Ecto neural progenitor cell (in vitro differentiated cells): ENCODE measurements at places on chromosomes 2 and 18.

DNA sequence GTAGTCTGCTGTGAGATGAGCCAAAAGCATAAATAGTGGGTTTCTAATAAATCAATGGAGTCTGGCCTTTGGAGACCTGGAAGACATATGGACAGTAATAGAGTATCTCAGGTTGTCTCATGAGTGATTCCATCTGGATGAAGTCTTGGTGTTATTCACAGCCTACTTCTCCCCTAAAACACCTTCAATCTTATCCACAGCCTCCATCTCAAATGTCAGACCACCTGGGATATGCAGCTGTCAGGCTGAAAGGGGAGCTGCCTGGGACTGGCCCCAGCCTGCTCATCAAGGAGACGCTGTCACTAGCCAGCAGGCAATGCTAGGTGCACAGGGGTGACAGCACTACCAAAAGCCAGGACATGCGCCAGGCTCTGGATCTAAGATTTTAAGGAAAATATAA is 684.0 kb upstream of the ZEB2 start:
- DNase-seq = no peak

DNA sequence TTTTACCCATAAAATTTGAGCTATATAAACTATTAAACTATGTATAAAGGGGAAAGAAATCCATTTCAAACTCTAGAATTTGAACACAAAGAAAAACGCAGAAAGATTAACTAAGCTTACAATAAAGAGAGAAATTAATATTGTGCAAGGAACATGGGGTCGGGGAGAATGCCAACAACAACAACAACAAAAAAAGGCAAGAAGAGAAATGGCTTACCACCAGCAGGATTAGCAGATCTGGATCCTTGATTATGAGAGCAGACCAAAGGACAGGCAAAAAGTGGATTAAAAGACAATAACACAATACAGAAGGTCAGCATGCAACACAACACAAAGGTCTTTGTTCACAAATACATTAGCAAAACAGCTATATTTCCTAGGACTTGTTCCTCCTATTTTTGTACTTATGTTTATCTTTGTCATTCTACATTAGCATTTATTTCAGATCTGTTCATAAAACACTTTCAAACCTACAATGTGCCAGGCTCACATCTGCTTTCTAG is 103.4 kb upstream of the RNU4ATAC start:
- DNase-seq = no peak

GRCh38 chr2:180003559-180003958 is 3.5 kb downstream of the CWC22 start:
- no peak for DNase-seq

DNA sequence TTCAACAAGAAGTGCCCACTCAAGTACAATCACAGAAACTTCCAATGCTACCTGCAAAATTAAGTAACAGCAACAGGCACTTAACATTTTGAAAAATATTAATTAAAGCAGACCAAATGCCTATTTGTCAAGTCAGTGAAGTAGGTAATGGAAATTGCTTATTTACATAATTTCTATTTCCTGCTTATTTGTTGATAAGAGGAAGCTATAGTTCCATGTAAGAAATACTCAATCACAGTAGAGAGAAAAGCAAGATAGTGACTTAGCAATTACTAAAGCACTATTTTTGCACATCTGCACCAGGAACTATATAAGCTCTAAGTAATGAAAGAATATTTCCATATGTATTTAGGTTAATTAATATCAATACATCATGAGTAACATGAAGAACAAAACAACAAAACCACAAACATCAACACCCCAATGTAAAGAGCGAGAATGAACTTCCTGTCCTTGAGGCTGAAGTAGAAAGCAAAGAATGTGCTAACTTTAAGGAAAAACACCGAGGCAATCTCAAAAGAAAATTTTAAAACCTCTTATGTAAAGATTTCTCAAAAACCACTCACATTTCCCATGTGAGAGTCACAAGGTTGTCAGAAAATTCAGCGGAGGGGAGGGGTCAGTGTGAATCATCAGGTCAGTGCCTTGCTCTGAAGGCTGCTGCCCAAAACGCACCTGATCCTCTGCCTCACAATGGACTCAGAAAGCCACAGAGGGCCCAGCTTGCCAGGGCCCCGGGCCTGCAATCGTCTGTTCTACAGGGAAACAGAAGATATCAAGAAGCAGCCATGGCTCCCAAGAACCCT is 12.5 kb downstream of the NPC1 start:
- no peak for DNase-seq

DNA sequence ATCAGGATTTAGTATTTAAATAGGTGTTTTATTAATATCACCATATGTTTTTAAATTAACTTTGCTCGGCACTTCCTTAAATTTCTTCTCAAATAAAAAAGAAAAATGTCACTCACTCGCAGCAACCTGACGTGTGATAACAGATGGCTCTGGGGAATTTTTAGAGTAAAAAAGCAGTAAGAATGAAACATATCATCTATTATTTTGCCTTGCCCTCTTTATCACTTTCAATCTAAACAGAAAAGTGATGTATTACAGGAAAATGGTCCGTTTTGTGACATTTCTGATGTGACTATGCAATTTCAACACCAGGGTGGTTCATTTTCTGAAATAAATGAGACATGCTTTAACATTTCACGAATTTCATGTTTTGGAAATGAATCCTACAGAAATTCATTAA is 1368.0 kb upstream of the LRRTM1 start:
- DNase-seq = no peak

DNA sequence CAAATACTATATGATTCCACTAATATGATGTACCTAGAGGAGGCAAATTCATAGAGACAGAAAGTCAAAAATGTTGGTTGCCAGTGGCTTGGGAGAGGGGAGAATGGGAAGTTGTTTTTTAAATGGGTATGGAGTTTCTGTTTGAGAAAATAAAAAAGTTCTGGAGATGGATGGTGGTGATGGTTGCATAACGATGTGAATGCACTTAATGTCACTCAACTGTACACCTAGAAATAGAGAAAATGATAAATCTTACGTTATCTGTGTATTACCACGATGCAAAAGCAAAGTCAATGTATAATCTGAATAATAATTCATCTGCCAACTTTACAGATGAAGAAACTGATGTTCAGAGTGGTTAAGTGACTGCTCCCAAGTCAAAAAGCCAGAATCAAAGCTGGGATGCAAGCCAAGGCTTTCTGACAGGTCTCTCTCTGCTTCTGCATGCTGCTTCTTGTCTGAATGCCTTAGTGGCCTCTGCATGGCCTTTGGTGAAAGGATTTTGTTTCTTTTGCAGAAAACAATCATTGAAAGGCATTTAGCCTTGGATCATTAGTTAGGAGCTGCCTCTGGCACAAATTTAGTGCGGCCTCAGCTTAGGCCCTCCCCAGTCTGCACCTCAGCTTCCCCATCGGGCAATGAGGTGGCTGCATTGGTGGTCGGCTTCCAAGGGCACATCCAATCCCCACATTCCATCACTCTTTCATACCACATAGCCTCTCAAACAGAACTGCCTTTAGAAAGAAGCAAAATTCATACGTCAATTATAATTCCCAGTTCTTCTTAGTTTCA is 46.5 kb upstream of the MYCN start:
- DNase-seq = no peak
